Astrocyte of the cerebellum (primary cell): ENCODE measurements at places on chromosomes 7 and 10.

DNA sequence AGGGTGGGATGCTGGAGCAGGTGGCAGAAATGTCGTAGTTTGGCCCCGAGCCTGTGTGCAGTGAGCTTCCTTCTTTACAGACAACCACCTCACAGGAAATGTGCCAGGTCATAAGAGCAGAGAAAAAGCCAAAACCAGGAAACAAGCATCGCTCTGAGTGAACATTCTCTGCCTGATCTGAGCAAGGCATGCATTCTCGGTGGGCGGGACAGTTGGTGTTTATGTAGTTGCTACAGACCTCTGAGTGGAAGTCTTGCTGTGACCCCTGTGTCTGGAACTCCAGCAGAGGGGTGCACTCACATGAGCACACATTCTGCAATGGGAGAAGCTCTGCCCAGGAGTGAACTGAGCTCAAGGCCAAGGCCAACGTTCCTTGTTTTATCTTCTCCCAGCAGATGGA, 230.1 kb downstream of the TCERG1L start:
- DNase-seq, result no peak

- DNase-seq, result no peak
These were observed 17.7 kb upstream of the NKX6-2 start for GRCh38 chr10:132803416-132804210.

DNA sequence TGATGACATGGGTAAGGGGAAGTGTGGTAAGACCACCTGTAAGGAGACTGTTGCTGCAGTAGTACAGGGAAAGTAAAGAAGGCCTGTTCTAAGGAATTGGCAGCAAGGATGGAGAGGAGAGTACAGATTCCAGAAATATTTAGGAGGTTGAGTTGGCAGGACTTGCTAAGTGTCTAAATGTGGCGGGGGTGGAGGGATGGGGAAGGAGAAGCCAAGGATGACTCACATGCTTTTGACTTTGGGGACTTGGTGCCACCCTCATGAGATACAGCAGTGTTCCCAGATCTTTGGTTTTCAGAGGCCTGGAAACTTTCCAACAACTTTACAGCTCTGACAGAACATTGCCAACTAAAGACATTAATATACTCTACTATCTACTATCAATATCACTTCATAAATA, 45.4 kb downstream of the CDK6 start:
- no peak for DNase-seq

DNA sequence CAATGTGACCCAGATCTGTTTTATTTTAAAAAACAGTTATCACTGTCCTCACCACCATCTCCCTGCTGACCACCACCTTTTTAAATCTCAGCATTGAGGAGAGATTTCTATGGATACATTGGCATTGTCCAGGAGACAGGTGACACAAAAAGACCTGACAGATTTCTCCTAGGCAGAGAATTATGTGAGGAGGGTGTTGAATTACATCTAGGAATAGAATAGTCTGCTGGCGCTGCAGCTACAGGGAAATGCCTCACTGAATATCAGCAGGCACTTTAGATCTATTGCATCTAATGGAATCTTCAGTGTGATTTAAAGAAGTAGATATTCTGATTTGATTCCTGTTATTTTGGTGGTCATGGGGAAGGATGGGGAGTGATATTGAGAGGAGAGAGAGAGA, 593.5 kb downstream of the NRG3 start:
- no peak for DNase-seq

DNA sequence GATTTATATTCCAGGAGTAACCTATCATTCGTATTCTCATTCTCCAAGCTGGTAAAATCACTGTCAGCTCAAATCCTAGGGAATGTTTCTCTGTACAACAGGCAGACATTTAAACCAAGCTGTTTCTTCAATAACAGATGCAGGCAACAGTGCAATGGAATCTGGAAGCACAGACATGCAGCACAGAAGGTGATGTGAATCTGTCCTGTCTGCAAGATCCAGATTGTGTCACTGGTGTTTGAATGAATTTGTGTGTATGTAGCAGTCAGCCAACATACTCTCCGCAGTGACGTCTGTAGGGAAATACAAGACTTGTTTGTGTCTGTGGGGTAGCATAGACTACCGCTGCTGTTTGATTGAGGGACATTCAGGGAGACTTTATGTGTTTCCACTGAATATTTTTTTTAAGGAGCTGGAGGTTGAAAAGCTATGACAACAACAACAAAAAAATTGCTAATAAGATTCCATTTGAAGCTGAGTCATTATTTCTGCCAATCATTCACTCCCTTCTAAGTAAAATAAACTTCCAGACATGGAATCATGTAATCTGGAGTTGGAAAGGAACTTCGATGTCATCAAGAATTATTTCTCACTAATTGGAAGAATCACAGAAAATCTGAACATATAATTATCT, 122.9 kb upstream of the MYO3A start:
- DNase-seq, result no peak

DNA sequence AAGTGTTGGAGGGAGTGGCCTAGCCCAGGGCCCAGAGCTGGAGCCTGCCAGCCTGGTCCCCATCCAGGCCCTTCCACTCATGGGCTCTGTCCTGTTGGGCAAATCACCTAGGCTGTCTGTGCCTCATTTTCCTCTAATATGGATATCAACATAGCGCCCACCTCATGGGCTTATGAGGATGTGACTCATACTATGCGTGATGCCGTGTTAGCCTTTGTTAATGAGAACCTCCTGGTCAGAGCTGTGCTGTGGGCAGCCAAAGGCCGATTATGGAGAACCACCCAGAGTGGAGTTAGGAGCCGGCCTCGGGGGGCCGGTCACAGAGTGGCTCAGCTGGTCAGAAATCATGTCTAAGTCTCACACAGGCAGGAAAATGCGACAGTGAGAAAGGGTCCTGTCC, 306.4 kb downstream of the PAXIP1 start:
- no peak for DNase-seq
